ENCODE measurements at places on chromosomes 2 and 18.

GRCh38 chr2:181164699-181165098 is 184.3 kb downstream of the UBE2E3 start:
- DNase-seq = no peak

- DNase-seq = no peak
Observed at GRCh38 chr2:61356261-61356957, 114.5 kb downstream of the USP34 start.

DNA sequence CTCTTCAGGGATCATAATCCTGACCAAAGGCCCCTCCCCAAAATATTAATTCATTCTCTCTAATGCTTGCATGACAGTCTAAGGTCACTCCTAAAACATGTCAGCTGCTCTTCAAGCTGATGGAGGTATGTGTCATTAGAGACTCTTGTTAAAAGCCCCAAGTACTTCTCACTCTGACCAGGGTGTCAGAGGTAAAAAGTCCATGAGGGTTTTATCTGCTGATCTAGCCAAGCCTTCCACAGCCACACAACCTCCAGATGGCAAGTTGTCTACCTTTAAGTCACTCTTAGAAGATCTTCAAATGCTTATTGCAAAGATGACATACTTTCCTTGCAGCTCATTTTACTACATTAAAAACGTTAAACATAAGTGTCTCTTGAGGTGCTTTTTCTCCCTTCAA is 83.6 kb upstream of the ETAA1 start:
- no peak for DNase-seq

DNA sequence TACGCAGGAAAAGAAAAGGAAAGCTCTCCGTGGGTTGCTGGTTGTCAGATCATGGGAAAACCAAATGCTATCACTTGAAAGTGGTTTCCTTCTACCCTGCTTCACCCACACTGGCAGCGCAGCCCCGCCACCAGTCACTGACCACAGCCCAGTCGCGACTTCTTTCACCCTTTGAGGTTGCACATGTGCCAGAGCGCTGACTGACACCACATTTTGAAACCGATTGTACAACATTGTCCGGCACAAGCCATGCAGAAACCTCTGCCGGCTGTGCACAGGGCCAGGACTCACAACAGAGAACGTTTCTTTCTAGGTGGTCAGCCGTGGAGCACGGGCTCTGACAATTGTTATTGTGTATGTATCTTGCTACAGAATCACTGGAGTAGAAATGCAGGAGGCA is 827.2 kb upstream of the POU3F3 start:
- DNase-seq = no peak

- DNase-seq = no peak
Observed at GRCh38 chr2:200199576-200200263, 106.8 kb upstream of the SPATS2L start.

DNA sequence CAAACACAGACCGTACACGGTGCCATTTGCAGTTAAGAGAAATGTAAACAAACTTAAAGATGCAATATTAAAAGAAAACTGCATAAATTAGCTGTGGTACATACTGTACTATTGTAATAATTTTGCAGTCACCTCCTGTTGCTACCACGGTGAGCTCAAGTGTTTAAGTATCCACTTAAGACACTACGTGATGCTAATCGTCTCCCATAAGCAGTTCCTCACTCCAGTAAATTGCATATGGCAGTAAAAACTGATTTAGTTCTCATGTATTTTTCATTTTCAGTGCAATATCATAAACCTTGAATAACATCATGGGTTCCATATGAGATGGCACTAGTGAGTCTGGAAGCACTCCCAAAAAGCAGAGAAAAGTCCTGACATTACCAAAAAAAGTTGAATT is 14.4 kb downstream of the CLEC4F start:
- DNase-seq = no peak

GRCh38 chr2:40431600-40431955 is 20.3 kb downstream of the SLC8A1 start:
- DNase-seq = no peak

DNA sequence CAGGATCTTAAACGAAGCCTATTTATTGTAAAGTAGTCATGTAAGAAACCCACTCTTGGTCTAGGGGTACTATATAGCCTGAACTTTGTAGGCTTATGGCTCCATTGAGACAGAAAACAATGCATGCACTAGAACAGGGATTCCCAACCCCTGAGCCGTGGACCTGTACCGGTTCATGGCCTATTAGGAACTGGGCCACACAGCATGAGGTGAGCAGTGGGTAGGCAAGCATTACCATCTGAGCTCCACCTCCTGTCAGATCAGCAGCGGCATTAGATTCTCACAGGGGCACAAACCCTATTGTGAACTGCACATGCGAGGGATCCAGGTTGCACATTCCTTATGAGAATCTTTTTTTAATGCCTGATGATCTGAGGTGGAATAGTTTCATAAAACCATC is 59.2 kb downstream of the ROCK1 start:
- no peak for DNase-seq

- DNase-seq = no peak
Observed at GRCh38 chr18:66616523-66616983, 12.7 kb upstream of the CDH19 start.

GRCh38 chr18:55275039-55275901 is 312.7 kb downstream of the TCF4 start:
- DNase-seq = no peak

DNA sequence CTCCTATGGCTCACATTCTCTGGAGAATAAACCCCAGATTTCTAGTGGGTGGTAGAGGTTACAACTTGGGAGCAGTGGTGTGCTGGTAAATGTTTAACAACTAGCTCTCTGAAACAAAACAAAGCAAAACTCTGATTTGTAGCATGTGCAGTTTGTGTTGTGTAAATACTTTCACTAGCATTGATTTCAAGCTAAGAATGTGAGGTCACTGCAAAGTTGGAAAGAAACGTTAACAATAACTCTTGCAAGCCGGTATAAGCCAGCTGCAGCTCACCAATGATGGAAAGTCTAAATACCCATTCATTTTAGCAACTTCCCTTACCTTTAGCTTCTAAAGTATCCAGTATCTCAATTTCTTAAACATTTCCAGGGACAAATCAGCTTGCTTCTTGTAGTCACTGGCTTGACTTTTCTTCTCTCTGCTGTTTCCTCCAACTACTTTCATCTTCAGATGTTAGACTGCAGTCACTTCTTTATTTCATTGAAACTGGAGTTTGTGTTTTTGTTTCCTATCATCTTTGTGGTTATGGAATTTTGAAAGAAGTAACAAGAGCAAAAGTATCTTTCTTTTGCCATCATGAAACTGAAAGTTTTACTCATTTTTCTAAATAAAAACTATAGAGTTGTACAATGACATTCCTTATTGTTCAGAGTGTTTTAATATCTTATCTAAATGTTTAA is 140.2 kb downstream of the PLCL1 start:
- no peak for DNase-seq

DNA sequence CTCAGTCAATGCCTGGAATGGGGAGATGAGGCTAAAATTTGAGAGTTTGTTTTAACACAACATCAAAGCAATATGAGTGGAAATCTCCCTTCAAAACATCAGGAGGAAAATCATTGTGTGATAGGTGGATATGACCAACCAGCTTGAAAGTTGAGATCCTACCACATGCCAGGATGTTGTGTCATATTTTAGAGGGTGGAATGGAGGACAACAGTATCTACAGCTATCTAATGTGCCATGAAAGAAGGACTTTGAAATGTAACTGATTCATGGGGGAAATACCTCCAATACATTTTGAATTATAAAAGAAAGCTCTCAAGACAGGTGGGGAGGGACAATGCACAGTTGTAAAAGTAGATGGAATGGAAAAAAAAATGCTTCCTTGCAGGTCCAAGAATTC is 87.8 kb downstream of the SP100 start:
- DNase-seq = no peak

- DNase-seq = no peak
Observed at GRCh38 chr18:6434481-6434880, 19.8 kb upstream of the L3MBTL4 start.

- DNase-seq = no peak
Observed at GRCh38 chr2:44707945-44708660, 233.4 kb upstream of the SIX3 start.

GRCh38 chr2:128617029-128617590 is 298.4 kb upstream of the HS6ST1 start:
- no peak for DNase-seq

- DNase-seq = no peak
Observed at GRCh38 chr2:70496819-70497218, 56.8 kb downstream of the TGFA start.

- no peak for DNase-seq
Observed at GRCh38 chr2:82875858-82876257, 1583.2 kb downstream of the SUCLG1 start.

GRCh38 chr2:226216575-226216974 is 583.0 kb downstream of the IRS1 start:
- no peak for DNase-seq
